ENCODE measurements at places on chromosomes 2 and 18.

- no peak for DNase-seq
These were observed 34.5 kb downstream of the EMILIN2 start for GRCh38 chr18:2881088-2881839.

DNA sequence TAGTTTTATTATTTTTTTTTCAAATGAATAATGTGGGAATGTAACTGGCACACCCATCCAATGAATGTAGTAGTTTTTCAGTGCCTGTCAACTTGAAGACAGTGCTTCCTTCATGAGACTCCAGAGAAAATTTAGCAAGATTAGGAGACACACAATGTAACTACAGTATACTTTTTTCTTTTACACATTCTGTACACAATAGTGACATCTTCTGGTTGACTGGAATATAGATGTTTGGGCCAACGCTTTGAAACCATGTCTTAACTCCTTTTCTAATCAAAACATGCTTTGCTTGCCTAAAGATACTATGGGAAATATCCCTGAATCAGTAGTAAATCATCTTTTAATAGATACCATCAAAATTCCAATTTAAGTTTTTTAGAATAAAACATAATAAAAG lies 229.5 kb upstream of the ZC3H15 start:
- DNase-seq, result no peak

DNA sequence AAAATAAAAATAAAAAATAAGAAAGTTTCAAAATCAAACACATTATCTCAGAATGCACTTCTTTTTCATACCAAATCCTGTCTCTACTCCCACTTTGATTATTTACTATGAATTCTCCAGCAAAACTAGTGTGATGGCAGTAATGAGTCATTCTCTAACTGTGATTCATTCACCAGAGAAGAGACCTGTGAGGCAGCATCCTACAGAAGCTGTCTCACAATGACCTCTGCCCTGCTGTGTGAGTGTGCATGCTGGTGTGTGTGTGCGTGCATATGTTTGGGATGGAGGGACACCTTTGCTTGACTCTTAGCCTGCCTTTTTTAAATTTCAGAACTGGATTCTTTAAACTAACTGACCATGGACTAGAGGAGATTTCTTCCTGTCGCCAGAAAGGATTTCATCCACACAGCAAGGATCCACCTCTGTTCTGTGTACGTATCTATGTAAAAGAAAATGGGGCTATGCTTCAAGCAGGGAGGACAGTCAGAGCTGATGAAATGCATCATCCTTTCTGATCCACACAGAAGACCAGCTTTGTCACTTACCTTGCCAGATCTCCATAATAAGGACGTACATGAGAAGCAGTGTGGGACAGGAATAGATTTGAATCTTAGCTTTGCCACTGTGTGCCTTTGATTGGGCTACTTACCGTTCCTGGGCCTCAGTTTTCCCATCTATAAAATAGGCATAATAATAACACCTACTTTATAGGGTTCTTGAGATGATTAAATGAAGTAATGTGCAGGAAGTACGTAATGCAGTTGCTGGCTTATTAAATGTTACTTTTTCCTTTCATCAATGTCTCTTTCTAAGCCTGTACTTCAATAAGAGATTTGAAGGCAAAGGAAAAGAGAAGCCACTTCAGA lies 31.2 kb downstream of the STAMBP start:
- peak; percentile 15 for DNase-seq

- no peak for DNase-seq
These were observed 821 bp upstream of the PROC start for GRCh38 chr2:127417406-127417805.

GRCh38 chr18:54100920-54101470 lies 123.5 kb downstream of the MBD2 start:
- no peak for DNase-seq

DNA sequence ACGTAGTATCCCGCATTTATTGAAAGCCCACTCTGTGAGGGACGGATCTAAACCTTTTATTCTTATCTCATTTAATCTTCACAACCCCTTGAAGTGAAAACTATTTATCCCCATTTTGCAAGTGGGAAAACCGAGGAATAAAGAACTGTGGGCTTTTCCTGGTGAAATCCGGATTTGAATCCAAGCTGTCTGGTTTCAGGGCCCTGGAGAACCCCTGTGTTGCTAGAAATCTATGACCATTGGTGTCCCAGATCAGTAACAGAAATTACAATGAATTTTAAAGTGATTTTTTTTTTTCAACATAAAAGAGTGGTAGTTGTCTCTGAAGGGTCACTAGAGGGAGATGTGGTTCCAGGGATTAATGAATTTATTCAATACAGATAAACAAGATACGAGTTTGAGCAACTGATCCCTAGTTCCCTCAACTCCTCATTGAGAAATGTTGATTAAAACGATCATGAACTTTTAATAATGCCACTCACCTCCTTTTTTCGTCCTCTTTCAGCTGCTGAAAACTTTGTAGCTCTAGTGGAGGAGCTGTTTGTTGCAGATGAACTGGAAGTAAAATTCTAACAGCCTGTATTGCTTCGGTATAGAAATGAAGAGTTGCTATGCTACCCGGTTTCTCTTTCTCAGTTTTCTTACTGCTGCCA lies 940 bp downstream of the XRCC5 start:
- no peak for DNase-seq

- no peak for DNase-seq
These were observed 121.6 kb downstream of the RBMS1 start for GRCh38 chr2:160372010-160372356.

DNA sequence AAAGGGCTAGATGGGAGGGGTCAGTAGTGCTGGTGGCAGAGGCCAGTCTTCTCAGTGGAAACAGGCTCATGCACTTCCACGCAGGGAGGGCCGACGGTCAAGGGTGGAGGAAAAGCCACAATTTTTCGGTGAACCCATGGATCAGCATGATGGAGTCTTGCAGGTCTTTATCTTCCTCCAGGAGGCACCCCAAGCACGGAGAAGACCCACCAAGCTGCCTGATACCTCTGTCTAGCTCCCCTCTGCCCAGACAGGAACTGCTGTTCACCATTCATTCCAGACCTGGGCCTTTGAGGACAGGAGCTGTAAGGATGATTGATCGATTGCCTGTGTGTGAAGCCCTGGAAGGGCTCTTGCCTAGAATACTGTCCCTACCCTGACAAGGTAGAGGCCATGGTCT lies 2.8 kb upstream of the LRRFIP1 start:
- DNase-seq, result no peak

DNA sequence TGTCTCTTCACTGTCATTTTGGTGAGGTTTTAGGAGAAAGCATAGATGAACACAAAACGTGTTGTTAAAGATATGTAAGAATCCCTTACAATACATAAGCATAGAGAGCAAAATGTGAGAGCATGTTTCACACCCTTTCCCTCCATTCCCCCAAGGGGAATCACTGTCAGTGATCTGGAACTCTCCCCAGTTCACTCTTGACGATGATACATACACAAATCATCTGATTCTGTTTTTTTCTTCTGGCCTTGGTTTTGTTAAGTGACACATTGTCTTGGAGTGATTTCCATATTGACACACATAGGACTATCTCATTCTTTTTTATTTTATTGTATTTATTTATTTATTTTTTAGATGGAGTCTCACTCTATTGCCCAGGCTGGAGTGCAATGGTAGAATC lies 53.7 kb upstream of the TANC1 start:
- no peak for DNase-seq

DNA sequence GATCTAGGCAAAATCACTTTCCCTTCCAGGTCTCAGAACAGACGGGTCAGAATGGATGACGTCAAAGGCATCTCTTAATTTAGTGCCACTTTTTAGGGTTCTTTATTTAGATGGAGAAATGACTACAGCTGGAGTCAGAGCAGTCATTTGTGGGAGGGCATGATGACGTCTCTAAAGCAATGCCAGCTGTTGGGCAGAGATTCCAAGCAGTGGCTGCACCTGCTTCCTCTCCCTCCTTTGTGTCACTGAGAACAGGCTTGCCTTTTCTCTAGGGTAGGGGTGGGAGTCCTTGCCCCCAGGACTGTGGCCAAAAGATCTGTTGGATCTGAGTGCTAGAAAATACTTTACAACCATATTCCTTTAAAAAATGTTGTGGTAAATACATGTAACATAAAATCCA lies 28.7 kb upstream of the SKOR2 start:
- no peak for DNase-seq

DNA sequence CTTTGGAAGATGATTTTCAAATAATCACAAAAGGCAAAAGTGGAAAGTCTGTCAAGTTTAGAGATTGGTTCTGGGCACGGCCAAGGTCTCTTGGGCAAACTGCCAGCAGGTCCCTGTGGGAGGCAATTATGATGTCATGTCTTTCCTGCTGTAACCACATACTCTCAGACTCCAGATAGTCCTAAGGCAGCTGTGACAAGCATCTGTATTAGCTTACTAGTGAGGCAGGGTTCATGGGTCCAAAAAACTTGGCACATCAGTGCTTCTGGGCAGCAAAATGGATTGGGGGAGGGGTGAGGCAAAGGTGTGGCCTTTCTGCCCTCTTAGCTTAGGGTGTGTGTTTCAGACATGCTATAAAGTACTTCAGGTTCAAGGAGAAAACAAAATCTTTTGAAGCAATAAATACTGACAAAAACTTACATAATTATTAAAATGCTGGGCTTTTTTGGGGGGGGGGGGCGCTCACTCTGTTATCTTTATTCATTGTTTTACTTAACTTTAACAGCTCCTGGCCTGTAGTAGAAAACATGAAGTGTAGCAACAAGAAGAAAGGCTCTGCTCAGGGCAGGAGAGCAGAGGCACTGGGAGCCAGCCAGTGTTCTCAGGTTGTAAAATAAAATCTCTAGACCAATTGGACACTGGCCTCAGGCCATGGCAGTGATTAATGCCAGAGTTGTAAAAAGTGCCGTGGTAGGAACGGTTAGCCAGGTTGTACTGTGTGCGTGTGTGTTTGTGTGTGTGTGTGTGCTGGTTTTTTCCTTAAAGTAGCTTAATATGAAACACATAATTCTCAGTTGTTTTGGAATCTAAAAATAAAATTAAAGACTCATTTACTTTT lies 14.3 kb upstream of the TANC1 start:
- DNase-seq, result no peak

DNA sequence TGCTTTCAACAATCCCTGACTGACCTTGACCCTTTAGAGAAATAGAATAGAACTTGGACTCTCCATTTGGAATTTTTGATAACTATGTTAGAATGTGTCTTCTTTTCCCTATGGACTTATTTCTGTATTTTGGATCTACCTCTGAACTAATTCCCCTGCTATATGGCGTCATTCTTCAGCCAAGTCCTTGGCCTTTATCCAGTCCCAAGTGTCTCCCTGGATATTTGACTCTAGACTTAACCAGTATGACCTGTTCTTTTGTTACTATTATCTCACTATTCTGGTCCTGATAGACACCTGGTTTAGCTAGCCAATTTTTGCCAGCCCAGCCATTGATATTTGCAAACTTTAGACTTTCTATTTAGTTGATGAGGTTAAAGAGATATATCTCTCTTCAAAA lies 186.8 kb downstream of the KCNS3 start:
- DNase-seq, result no peak

DNA sequence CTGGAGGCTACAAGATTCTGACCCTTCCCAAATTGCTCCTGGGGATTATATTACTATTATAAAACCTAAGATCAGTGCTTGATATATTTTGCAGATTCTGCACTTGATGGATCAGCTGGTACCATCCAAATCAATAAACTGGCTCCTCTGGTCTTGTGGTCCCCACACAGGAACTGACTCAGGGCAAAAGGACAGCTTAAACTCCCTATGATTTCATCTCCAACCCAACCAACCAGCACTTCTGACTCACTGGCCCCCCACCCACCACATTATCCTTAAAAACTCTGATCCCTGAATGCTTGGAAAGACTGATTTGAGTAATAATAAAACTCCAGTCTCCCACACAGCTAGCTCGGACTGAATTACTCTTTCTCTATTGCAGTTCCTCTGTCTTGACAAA lies 82.1 kb downstream of the TMEM163 start:
- no peak for DNase-seq

DNA sequence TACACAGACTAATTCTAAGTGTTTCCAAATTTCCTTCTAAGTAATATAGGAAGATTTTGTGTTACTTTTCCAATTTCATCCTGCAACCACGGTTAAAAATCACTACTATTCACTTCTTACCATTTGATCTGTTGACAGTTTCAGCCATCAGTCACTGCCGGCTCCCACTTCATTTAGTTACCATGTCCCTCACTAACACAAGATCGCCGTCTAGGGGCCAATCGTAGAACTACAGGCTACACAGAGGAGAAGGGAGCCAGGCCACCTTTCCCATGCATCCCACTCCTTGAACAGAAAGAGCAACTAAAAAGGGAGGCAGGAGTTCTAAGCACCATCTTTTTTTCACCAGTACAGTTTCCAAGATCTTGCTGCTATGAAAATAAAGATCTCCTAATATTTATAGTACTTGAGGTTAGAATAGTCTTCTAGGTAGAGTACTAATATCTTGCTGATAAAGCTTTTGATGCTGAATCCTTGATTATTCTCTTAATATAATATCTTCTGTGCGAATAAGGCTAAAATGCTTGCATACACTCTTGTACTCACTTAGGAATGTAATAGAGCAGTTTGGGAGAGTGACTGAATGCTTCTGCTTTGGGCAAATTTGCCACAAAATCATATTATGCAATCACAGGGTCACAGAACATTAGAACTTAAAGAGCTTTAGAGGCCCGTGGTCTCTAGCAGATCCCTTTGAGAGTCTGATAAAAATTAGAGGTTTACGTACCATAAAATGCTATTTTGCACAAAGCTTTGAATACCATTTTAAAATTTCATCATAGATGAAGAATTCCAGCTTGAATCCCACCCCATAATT lies 39.5 kb upstream of the CYP1B1 start:
- no peak for DNase-seq

DNA sequence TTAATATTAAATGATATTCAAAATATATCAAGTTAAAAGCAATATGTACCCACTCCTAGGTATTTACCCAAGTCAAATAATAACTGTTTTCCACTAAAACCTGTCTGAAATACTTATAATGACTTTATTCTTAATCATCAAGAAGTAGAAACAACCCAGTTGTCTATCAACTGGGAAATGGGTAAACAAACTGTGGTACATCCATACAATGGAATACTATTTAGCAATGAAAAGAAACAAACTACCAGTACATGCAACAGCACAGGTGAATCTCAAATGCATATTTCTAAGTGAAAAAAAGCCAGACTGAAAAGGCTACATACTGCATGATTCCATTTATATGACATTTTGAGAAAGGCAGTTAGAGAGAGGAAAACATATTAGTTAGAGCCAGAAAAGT lies 559.9 kb downstream of the MBD2 start:
- DNase-seq, result no peak

- no peak for DNase-seq
These were observed 22.2 kb downstream of the ATAD2B start for GRCh38 chr2:23904692-23905091.

GRCh38 chr2:6929196-6929819 lies 12.1 kb downstream of the RNF144A start:
- no peak for DNase-seq
